ENCODE measurements at places on chromosomes 6 and 20.

- DNase-seq = no peak
Measured at GRCh38 chr6:169131390-169131789, 122.3 kb downstream of the THBS2 start.

- DNase-seq = no peak
Measured at GRCh38 chr6:142470421-142470820, 168.6 kb downstream of the ADGRG6 start.

DNA sequence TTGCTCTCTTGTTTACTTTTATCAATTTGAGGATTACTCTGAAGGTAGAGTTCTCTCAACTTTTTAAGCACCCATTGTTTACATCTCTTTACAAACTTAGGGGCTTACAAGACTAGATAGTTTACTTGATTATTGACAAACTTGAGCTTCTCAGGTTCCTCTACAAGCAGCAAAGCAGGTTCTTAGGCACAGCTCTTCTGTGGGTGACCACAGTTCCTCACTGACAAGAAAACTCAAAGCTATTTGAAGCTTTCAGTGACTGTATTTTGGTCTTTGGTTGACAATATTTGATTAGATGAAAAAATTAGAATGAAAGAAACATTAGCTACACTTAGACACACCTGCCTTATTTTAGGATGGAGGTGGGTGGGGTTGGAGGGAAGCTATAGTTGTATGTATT lies 327.3 kb upstream of the RUNX2 start:
- DNase-seq = no peak

DNA sequence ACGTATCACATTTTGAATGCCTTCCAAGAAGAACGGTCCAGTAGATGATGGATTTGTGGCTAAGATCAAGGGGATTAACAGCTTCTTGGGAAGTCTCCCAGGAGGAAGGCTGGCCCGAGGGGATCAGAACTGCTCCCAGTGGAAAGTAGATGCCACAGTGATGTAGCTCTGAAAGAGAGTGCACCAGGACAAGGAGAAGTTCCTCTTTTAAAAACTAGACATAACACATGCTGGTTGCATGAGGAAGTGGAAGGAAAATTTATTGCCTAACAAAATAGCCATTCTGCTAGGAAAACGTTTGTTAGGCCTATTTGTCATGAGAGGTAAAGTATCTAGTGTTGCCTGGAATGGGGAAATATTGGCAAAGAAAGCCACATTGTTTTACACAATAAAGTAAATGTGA lies 87.8 kb downstream of the CDH26 start:
- no peak for DNase-seq

DNA sequence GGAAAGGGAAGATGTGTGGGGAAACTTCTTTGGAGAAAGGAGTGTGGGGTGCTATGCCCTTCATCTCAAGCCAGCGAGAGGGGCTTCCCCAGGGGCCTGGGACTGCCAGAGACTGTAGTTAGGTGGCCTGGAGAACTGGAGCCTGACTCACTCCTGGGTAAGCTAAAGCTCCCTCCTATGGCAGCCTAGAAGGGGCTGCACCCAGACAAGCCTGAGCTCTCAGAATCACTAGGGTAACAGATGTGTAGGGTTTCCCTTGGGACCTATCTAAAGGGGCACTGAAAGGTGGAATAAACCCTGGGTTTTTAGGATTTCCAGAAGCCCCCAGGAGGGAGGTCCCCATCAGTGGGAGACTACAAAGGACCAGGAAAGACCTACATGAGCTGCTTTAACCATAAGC lies 1.6 kb upstream of the ARMC2 start:
- DNase-seq = no peak

DNA sequence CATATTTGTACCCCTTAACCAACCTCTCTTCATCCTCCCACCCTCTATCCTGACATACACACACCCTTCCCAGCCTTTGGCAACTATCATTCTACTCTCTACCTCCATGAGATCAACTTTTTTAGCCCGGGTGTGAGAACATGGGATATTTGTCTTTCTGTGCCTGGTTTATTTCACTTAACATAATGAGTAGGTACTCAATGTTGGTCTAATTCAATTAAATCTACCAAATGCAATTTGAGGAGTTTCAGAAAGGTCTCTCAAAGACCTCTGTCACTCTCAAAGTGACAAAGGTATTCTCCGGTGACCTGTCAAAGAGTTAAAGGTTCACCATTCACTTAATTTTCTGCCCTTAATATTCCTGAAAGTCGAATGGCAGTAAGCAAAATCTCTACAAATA lies 87.7 kb downstream of the ME1 start:
- no peak for DNase-seq

DNA sequence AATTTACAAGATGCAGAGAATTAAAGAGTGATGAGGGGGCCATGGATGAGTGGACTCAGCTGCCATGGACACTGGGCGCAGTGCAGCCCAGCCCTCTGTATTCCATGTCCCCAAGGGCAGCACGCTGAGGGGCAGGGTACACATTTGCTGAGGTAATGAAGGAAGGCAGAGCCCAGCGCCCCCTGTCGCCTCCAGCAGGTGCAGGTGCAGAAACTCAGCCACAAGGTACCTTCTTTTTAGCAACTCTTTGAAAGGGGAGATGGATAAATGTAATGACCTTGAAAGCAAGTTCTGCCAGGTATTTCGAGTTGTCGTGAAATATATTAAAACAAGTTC lies 7.1 kb downstream of the CD93 start:
- no peak for DNase-seq

DNA sequence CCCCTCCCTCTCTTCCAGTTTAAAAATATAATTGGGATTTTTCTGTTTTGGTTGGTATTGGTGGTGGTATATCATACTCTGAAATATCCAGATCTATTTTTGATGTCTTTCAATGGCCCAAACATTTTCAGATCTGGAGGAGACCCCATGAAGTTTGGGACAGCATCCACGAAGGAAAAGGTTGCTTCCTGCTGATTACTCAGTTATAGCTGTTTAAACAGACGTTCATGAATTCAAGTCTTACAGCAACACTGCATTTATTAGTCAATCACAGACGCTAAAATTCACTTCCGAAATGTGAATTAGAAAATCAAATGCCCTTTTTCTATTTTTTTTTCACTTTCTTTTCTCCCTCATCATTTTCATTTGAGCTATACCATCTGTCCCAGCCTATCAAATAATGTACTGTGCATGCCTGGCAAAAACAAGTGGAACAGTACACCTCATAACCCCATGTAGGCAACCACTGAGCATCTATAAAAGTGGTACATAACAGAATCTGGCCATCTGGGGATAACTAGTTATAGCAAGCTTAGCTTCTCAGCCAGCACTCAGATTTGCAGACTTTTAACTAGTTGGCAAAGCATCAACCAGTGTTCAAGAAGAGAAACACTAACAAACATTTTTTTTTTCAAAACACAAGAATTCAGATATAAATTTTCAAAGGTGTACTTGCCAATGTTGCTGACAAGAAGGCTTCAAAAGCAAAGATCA lies 124.5 kb downstream of the HIVEP2 start:
- no peak for DNase-seq

- no peak for DNase-seq
Measured at GRCh38 chr6:169692516-169692915, 9.3 kb downstream of the WDR27 start.

DNA sequence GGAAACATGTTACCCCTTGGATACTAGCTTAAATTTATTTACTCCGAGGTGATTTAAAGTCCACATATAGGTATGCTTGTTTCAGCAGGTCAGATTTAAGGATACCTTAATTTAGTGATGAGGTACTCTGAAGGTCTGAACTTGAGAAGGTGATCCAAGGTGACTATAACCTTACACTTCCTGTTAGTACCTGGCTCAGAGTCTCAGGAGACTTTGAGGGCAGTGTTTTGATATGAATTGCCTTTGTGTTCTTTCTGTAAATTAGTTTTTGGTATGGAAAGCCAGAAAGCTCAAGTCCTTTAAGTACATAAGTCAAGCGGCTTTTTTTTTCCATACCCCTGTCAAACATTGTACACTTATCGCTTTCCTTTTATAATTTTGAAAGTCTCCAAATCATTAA lies 489.0 kb downstream of the CDKAL1 start:
- DNase-seq = no peak

- no peak for DNase-seq
Measured at GRCh38 chr20:33814238-33814712, 3.1 kb downstream of the CHMP4B start.

- no peak for DNase-seq
Measured at GRCh38 chr6:142860498-142860897, 84.5 kb downstream of the HIVEP2 start.

DNA sequence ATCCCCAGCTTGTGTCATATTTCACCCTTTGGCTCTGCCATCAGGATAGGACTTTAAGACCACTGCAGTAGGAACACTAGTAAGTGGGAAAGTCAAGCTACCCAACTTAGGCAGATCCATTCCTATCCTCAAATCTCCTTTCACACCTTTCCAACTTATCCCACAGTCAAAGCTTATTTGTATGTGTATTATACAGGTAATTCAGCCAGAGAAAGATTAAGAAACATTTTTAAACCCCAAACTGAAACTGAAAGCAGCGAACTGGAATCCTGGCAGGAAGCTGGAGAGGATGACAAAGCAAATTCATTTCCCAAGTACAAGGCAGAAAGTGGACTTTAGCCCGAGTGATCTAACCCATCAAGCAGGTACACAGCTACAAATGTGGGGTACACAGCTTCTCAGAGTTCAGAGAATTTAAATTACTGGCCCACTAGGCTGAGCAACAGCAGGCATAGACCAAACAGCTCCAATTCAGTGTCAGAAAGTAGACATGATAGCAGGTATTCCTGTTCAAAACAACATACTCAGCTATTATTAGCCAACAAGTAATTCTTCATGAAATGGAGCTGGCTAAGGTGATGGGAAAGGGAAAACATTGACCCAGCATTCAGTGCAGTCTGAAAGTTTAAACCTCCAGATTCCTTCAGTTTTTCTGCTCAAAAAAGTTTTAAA lies 39.1 kb downstream of the ILRUN start:
- no peak for DNase-seq

DNA sequence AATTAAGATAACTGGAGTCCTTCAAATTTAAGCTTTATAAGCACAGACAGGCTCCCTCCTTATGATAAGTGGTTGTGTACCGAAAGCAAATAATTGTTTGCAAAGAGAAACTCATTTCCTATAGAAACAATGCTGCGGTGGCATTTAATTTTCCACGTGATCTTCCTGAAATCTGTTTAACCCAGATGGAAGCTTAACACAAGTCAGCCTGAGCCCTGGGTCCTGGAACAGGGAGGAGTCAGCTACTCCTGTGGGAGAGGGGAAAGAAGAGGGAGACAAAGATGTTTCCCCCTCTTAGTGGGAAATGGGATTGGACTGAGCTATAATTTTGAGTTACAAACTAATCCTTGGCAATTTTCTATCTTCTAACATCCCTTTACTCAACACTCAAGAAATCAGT lies 136.5 kb downstream of the ELOVL4 start:
- DNase-seq = no peak

DNA sequence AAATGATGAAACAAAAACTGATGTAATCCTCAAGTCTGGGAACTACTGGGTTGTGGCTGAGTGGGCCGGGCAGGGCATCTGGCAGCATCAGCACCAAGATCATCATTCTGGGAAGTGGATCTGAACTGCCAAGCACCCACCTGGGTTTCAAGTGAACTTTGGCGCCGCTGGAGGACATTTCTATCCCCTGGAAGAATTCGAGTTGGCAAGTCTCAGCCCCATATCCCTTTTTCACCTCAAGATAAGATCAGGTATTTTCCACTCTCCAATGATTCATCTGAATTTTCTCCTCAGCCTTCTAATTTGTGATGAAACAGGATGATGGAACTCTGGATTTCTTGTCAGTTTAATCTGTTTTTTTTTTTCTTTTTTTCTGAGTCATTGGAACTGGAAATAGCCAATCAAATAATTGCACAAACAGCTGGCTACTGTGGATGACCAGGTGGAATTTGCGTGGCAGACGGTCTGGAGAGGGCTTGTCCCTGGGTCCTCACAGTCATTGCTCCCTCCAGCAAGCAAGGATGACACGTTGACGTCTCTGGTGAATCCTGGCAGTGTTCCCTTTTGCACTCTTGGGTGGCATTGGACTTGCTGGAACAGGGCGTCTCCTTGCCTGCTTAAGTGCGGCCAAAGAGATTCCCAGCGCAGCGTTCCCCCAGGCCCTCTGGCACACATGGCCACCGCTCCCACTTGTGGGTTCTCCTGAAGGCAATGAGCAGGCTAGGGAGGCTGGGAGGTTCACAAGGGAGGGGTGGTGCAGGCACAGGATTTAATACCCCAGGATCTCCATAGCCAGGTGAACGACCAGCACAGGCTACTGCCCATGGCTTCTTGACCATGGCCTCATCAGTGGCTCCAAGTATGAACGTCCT lies 80.4 kb downstream of the DHX35 start:
- DNase-seq = no peak

DNA sequence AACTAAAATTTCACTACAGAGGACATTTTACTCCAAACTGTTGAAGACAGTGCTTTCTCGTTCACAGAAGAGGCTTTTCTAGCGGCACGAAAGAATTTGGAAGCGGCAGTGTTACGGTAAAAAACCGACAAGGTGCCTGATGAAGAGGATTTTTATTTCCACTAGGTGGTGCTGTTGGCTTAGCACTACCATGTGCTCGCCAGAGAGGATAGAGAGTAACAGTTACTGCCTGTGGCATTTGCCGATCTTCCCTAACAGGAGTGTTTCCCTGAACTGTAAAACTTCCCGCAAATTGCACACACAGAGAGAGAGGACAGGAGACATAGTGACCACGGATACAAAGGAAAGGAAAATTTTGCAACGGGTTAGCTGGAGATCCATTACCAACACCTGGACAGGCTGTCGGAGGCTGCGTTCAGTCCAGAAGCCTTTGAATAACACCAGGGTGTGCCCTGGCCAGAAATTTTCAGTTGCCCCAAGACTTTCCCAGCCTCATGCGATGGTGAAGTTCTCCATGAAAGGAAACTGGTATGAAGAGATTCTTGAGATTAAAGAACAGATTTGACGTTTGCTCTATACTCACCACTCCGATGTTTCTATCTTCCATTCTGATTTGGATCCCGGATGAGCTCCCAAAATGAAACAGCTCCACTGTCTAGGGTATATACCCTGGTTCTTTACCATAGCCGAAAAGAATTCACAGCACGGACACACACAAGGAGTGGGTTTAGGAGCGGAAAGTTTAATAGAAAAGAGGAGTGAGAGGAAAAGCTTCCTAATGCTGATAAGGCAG lies 48.1 kb downstream of the HLA-DPB1 start:
- no peak for DNase-seq

GRCh38 chr6:149840345-149841075 lies 23.6 kb downstream of the LRP11 start:
- no peak for DNase-seq

DNA sequence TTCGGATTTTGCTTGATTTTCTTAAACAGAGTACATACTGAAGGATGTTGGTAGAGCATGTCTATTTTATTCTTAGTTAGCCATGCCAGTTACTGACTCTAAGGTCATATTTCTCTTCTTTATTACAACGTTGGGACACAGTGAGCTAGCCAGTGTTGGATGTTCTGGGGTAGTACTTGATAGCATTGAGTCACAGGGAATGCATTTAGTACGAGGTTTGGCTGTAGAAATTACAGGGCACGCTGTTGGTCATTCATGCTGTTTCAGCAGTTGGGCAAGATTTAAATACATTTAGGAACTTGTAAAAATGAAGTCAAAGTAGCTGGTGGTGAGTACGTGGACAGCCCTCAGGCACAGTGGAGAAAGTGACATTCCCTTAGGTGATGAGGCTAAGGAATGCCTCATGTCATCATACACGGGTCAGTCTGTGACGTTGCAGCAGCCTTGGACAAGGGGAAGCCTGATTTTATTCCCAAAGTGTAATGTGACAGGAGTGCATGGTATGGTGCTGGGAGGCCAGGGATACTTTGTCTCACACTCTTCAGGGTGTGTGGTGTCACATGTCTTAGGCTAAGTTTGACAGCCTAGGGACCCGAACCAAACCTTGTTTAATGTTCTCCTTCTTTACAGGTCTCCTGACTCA lies 57.7 kb upstream of the SLC22A1 start:
- DNase-seq = no peak

GRCh38 chr6:154112181-154112809 lies 73.3 kb downstream of the OPRM1 start:
- DNase-seq = no peak
